WTC11 (cell line): ENCODE measurements at places on chromosomes 2 and 18.
A peak's percentile ranks its signal among the peaks of the same experiment; 100 is the strongest.

GRCh38 chr2:219277703-219278654 lies 1.2 kb upstream of the DNAJB2 start:
- peak; percentile 87 for DNase-seq

GRCh38 chr18:60295674-60296073 lies 76.9 kb downstream of the MC4R start:
- DNase-seq = no peak

DNA sequence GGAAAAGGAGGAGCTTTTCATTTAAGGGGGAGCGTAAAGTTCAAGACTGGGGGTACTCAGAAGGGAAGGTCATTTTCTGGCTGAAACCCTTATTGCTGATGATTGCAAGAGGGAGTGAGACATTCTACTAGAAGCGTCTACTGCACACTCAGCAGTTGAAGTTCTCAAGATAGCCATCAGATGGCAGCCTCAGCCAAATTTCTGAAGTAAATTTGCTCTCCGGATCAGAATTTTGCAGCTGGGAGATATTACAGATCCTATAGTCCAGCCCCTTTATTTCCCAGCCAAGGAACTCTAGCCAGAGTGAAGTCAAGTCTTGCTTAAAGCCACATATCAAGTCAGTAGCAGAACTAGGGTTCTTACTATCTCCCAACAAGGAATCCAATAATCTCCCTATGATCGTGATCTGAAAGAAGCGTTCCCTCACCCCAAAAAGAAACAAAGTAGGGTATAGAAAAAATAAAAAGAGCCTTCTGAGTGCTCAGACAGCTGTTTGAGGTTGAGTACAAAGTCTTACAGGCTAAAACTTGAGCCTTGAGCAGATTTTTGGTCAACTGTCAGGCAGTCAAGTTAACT lies 24.0 kb downstream of the RAX start:
- peak; percentile 62 for DNase-seq

DNA sequence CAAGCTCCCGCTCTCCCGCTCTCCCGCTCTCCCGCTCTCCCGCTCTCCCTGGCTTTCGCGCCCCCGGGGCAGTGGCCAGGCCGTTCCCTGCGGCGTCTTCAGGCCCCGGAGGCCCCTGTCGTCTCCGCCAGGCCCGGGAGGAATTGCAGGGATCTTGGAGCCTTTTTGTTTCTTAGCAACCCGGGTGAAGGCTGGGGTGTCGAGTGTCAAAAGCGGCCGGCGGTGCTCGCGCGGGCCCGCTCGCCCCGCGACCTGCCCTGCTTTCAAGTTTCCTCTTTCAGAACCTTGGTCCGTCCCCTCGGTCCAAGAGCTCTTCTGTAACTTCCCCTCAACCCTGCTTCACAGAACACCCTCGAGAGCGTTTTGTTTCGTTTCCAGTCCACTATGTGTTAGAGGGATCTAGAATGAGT lies 1.4 kb downstream of the RNF138 start:
- DNase-seq = peak; percentile 52

- DNase-seq = no peak
These were observed 165.7 kb downstream of the TMX3 start for GRCh38 chr18:68548904-68549870.

- DNase-seq = no peak
These were observed 72.1 kb upstream of the MAP4K4 start for GRCh38 chr2:101625387-101625786.

- no peak for DNase-seq
These were observed 16.4 kb downstream of the FARP2 start for GRCh38 chr2:241372361-241372992.

DNA sequence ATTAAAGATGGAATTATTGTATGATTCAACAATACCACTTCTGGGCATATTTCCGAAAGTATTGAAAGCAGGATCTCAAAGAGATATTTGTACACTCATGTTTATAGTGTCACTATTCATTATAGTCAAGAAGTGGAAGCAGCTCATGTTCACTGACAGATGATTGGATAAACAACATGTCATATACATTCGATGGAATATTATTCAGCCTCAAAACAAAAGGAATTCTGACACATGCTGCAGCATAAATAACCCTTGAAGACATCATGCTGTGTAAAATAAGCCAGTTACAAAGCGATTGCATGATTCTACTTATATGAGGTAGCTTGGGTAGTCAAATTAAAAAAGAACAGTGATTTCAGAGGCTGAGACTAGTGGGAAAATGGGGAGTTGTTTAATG lies 39.3 kb upstream of the PROKR1 start:
- DNase-seq = no peak

DNA sequence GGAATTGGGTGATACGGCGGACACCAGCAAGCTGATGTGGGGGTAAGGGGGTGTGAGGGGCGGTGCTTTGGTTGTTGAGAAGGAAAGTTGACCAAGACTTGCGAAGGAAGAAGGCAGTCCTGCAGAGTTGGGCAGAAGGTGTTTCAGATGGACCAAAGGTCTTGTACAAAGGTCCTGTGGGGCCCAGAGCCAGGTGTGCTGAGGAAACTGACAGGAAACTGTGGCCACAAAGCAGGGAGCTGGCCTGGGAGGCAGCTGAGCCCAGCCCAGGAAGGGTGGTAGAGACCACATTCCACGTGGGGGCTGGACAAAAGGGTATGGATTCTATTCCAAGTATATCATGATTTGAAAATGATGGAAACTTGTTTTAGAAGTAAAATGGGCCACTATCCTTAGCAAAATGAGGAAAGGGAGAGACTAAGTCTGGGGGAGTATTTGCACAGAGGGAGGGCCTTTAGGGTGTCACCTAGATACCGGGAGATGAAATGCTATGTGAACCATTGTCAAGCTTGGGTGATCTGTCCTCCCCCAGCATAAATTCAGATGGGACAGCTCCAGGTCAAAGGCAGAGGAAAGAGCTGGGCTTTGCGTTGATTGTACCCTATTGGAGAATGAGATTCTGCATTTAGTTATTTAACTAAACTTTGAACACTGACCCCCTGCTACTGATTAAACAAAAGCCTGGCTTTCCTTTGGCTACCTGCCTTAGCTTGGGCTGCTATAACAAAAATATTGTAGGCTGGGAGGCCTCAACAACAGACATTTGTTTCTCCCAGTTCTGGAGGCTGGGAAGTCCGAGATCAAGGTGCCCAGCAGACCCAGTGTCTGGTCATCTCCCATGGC lies 4.3 kb upstream of the EDAR start:
- DNase-seq = no peak

DNA sequence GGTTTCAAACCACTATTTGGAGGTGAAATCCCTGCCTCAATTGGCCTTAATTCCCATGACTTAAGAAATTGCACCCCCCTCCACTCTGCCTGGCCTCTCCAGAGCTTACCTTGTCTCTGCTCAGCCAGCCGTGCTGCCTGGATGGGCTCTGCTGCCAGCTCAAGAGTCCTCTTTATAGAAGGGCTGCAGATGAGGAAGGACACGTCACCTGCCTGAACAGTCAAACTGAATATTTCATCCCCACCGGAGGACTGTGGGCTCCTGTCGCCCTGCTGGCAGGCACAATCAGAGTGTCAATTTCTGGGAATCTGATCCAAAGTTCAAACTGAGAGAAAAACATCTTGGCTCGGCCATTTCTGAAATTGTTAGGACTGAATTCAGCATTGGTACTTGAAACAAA lies at the start of gene OTOS:
TSS of gene OTOS (minus strand) at position 148 of the 400 bp plus-strand sequence. CDS start 332 bp downstream, outside the sequence.
- DNase-seq = no peak

- no peak for DNase-seq
These were observed 98.1 kb upstream of the ACAA2 start for GRCh38 chr18:49911427-49911826.

DNA sequence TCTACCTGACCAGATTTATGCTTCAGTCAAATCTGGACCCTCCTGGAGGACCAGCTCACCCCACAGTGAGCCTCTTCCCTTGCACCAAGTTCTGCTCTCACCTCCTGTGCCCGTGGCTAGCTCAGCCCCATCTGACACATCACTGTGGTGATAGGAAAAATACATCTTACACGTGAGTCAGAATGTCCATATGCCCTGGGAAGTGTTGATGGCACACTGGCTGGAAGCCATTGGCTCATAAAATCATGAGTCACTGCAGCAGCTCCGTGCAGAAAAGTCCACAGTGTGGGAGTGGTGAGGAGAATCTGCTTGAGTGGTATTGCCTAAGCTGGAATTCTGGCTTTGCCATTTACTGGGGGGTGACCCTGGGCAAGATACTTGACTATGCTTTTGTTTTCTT lies 42.6 kb upstream of the RAPGEF4 start:
- no peak for DNase-seq

DNA sequence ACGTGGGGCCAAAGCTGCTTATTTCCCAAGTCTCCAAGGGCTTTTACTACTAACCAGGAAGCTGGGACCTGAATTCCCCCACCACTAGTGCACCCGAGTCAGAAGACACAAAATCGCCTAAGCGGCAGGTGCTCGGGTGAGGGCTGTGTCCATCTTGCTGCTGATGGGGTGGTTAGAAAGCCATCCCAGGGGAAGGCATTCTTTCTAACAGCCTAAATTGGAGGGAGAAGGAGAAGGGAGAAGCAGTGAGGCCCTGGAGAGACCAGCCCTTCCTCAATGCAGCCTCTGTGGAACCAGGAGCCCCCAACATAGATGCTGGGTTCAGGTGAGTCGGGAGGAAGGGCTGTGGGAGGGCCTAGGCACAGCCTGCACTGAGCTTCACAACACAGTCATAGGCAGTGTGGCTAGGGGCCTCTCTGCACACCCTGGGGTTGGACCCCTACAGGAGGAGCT lies 1.9 kb upstream of the PROM2 start:
- peak; percentile 3 for DNase-seq
